ENCODE measurements at places on chromosomes 1 and 21.

DNA sequence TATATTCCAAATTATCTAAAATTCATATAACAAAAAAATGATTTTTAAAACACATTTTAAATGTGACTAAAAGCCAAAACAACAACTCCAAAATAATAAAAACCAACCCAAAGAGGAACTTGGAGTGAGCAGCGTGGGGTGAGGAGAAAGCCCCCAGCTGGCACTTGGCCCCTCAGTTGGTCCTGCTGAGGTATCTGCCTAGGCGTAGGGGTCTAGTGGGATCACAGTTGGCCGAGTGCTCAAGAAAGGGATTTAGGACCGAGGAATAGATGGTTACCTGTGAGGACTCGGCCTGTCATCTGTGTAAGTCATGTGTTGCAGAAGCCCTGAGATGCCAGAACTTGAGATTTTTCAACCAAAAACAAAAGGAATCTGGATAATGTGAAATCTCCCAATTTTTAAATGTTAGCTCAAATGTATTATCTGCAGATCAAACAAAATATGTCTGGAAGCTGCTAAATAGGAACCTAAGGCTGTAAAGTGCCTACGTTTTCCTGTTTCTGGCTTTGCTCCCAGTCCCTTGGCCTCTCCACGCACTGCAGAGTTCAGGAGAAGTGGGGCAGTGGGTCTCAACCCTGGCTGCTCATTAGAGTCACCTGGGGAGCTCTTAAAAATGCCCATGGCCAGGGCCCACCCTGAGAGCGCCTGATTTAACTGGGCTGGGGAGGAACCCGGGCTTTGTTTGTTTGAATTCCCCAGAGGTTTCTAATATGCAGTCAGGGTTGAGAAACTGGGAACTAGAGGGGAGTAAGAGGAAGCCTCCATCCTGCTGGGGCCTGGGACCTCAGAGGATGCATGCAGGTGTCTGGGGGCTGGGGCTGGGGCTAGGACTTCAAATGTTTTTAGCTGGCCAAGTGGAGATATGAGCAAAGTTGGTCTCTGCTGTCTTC is 38.5 kb upstream of the LDLRAP1 start:
- peak; percentile 60 for DNase-seq

GRCh38 chr1:147223740-147224615 is 1.2 kb downstream of the FMO5 start:
- DNase-seq: no peak

DNA sequence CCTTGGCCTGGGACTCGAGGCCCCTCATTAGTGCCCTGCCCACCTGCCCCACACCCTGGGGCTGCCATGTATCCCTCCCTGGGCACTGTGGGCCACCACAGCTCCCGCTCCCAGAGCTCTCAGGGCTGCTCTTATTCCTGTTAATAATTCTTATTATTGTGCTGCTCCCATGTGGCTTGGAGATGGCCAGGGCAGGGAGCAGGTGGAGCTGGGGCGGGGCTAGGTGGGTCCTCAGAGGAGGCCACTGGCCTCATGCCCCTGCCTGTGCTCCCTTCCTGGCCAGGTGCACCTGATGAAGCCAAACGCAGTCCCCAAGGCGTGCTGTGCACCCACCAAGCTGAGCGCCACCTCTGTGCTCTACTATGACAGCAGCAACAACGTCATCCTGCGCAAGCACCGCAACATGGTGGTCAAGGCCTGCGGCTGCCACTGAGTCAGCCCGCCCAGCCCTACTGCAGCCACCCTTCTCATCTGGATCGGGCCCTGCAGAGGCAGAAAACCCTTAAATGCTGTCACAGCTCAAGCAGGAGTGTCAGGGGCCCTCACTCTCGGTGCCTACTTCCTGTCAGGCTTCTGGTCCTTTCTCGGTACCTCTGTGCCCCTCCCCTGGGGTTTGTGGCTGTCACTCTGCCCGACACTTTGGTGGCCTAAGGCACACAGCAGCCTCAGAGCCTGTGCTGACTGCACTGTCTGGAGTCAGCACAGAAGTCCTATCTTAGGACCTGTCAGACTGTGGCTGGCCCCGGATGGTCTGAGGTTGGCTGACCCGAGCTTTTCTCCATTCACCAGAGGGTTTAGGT is 34.1 kb downstream of the BMP8A start:
- DNase-seq: no peak

- DNase-seq: no peak
Observed at GRCh38 chr21:19392390-19392789, 988.8 kb upstream of the TMPRSS15 start.

GRCh38 chr1:62325081-62325480 is 5.8 kb upstream of the KANK4 start:
- peak; percentile 86 for DNase-seq

DNA sequence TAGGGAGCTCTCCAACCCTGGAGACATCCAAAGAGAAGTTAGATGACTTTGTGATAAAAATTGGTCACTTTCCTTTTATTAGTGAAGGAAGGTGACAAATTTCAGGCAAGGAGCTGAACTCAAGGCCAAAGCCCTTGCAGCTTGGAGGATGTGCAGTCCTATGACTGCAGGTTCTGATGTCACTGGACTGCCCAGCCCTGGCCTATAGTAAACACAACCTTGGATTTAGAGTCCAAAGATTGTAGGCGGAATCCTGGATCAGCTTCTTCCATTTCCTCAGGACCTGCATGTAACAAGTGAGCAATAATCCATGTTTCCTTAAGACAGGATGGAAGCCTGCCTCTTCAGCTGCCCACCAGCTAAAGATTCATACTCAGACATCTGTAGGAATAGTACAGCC is 169.3 kb upstream of the ZC3H12A start:
- DNase-seq: no peak

DNA sequence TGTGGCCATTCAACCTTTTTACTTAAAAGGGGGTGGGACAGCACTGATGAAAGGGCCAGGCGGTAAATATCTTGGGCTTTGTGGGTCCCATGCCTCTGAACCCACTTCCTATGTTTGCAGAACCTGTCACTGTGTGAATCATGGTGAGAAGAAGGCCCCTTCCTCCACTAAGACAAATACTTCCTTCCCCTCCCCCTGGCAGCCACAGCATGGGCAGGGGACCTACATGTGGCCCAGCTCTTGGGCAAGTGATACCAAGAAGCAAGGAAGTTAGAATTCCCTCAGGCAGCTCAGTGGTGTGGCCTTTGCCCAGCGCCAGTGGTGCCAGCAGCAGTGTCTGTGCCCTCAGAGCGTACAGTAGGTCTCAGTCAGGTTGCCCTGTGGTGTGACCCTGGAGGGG is 168.6 kb downstream of the TRIM33 start:
- DNase-seq: no peak

DNA sequence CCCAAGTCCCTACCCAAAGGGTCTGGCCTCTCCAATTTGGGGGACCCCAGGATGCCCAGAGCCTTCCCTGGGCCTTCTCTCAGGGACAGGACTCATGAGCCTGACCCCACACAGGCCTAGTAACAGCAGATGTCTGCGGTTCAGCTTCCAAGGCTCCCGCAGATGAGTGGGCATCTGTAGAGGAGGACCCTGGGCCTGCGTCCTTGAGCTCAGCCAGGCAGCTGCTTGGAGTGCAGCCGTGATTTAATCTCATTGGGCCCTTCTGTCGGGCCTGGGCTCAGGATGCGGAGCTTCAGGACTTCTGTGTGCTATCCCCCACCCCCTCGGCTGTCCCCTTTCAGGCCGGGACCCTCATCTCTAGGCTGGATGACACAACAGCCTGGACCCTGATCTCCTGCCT is 35.4 kb downstream of the IGSF21 start:
- DNase-seq: no peak

DNA sequence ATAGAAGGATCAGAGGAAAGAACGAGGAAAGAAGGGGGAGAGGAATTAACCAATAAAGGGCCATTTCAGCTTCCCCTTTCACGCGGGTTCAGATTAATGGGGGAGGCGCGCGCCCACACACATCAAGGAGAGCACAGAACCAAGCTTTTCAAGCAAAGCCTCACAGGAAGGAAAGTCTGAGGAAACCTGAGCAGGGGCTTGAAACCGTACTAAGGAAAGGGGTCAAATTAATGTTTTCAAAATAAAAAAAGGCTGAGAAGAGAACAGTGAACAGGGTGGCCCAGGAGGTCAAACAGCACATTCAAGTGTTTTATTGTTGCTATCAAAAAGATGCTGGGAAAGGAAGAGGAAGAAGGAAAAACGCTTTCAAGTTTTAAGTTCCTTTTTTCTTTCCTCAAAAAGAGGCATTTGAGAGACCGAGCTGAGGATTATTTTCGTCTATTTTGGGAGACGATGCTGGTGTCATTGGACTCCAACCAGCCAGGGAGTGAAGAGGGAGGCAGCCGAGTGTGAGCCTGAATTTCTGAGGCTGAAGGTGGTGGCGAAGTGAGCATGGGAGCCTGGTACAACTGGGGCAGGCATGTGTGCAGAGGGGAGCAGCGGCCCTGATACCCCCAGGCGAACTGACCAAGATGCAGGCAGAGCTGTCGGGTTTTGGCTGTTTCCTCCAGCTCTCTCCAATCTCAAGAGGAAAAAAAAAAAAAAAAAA is 88.4 kb downstream of the PROX1 start:
- no peak for DNase-seq

- peak; percentile 85 for DNase-seq
Observed at GRCh38 chr1:208004851-208005250, 93.9 kb upstream of the CD34 start.

GRCh38 chr1:45971922-45972531 is 160.4 kb downstream of the PIK3R3 start:
- no peak for DNase-seq

- DNase-seq: peak; percentile 83
Observed at GRCh38 chr21:37636152-37636860, 269.7 kb downstream of the DYRK1A start.

DNA sequence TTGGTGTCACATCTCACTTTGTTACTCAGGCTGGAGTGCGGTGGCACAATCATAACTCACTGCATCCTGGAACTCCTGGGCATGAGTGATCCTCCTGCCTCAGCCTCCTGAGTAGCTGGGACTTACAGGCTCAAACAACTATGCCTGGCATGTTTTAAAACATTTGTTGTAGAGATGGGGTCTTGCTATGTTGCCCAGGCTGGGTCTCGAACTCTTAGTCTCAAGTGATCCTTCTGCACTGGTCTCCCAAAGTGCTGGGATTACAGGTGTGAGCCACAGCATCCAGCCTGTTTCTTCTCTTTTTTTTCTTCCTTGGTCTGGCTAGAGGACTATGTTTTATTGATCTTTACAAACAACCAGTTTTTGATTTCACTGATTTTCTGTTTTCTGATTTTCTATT is 64.6 kb downstream of the LHX4 start:
- DNase-seq: no peak

- DNase-seq: peak; percentile 43
Observed at GRCh38 chr1:41683681-41684500, 199.4 kb upstream of the EDN2 start.

GRCh38 chr21:18155508-18156193 is 89.0 kb upstream of the CHODL start:
- DNase-seq: no peak

GRCh38 chr1:112435448-112435847 is 39.4 kb downstream of the CTTNBP2NL start:
- no peak for DNase-seq

- no peak for DNase-seq
Observed at GRCh38 chr1:87437663-87438295, 109.1 kb downstream of the LMO4 start.

- peak; percentile 44 for DNase-seq
Observed at GRCh38 chr1:201795066-201795465, 33.9 kb upstream of the IPO9 start.

DNA sequence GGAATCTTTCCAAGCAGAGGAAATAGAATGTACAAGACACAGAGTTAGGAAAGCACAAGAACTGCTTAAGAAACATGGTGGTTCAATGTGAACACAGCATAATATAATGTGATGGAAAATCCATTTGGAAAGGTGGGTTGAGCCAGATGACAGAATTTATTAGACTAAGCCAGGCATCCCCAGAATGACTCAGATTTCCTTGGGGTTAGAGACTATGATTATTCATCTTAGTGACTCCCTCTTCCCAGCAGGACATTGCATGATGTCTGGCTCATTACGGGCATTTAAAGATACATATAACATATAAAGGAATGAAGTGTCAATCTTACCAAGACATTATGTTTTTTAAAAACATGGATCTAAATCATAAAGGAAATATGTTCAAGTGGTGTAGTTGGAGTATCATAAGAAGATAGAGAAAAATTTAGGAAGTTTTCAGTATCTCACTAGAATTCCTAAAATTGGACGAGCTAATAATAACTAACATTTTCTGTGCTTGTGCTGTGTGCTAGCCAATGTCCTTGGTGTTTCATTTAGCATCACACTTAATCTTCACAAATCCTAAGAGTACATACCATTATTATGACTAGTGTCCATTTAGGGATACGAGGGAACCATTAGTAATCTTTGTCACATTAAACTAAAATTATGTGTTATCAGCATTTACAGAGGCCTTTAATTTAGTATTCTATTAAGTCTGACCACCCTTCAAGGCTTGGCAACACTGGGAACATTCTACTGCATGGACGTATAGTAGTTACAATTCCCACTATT is 41.0 kb upstream of the ST6GALNAC5 start:
- peak; percentile 30 for DNase-seq

- peak; percentile 78 for DNase-seq
Observed at GRCh38 chr1:31723828-31724359, 20.1 kb upstream of the COL16A1 start.

- peak; percentile 63 for DNase-seq
Observed at GRCh38 chr1:180926164-180926981, 13.7 kb downstream of the KIAA1614 start.

- no peak for DNase-seq
Observed at GRCh38 chr1:52506349-52506748, 46.5 kb downstream of the TUT4 start.

- DNase-seq: no peak
Observed at GRCh38 chr1:89546082-89546889, 21.7 kb downstream of the LRRC8B start.

- DNase-seq: no peak
Observed at GRCh38 chr1:64065571-64065970, 137.9 kb upstream of the UBE2U start.

DNA sequence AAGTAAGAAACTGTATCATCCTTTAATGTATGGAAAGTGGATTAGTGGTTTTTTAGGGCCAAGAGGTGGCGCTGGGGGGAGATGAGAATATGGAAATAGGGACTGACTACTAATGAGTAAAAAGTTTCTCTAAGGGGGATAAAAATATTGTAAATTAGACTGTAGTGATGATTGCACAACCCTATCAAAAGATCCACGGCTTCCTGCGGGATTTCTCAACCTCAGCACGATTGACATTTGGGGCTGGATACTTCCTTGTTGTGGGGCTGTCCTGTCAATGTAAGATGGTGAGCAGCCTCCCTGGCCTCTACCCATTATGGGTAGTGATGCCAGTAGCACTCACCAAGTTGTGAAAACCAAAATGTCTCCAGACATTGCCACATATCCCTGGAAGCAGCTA is 36.0 kb upstream of the PRDM2 start:
- no peak for DNase-seq

- no peak for DNase-seq
Observed at GRCh38 chr1:29853716-29854330, 617.5 kb downstream of the PTPRU start.

GRCh38 chr1:240888039-240888786 is 276.3 kb upstream of the GREM2 start:
- no peak for DNase-seq
